ENCODE measurements at places on chromosomes 2 and 18.
A peak's percentile ranks its signal among the peaks of the same experiment; 100 is the strongest.

DNA sequence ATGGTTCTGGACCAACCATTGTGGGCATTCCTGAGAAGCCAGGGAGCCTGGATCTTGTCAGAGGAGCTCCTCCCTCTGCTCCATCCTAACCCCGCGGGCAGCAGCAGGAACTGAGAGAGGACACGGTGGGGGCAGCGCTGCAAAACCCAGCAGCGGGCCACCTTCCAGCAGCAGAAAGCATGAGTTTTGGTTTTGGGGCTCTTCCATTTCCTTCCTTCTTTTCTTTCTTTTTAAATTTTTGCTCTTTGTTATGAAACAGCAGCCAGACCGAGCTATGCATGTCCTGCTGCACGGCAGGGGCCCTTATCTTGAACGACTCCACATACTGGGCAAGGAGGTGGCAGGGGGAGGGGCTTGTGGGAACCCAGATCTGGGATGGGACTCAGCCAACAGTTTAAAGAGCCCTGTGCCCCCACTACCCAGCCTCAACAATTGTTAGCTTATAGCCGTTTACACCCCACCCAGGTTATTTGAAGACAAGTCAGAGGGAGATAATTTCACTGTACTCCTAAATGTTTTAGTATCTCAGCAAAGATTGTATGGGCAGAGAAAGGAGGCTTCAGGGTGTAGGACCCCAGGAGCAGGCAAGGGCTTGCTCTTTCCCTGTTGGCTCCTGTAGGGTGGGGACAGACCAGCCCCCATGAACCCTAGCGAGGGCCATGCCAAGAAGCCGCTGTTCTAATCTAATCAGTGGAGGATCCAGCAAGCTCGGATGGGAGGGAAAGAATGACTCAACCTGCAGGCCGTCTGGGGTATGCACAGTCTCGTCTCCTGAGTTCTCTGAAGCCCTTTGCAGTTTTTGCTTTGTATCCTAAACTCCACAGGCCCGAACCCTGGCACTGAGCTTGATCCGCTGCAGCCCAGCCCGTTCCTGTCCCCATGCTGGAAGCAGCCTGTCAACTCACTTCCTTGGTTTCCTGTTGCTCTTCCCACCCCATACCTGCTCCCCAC lies 75.3 kb downstream of the LRRFIP1 start:
- no peak for DNase-seq

GRCh38 chr2:215249501-215249900 lies 62.4 kb upstream of the ATIC start:
- DNase-seq, result no peak

- DNase-seq, result no peak
Measured at GRCh38 chr18:48837676-48838075, 113.1 kb downstream of the SMAD7 start.

GRCh38 chr2:153519257-153519875 lies 40.8 kb upstream of the RPRM start:
- peak; percentile 22 for DNase-seq

DNA sequence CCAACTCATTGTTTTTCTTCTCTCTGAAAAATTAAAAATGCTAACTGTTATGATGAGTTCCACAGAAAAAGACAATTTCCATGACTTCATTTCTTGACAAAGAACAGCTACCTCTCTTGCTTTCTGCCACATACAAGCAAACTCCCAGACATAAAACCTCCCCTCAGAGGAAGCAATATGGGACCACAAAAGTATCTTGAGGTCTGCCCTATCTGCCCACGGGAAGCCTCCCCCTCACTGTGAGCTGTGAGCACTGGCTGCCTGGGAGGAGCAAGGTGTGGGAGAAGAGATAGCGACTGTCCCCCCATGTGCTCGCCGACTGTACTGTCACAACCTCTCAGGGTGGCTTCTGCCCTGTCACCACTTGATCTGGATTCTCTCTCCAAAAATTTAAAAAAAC lies 69.7 kb upstream of the NRP2 start:
- DNase-seq, result peak; percentile 87

- no peak for DNase-seq
Measured at GRCh38 chr2:147679955-147680531, 164.8 kb upstream of the ACVR2A start.

GRCh38 chr2:25000503-25001324 lies 29.0 kb upstream of the DNAJC27 start:
- no peak for DNase-seq

DNA sequence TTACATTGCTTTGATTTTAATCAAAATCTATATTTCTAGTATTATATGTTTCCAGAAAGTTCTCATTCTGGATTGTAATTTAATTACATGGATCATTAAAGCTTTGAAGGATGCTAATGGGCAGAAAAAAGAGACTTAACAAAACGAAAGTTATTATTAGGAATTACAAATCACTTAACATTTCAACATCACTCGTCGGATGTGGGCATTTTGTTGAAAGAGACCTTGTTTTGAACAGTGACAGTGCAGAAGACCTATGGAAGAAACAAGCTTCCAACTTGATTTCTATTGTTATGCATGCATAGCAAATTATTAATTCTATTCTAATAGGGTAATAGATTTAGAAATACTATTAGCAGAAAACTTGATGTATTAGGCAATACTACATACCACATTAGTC lies 31.4 kb upstream of the DARS1 start:
- DNase-seq, result no peak

DNA sequence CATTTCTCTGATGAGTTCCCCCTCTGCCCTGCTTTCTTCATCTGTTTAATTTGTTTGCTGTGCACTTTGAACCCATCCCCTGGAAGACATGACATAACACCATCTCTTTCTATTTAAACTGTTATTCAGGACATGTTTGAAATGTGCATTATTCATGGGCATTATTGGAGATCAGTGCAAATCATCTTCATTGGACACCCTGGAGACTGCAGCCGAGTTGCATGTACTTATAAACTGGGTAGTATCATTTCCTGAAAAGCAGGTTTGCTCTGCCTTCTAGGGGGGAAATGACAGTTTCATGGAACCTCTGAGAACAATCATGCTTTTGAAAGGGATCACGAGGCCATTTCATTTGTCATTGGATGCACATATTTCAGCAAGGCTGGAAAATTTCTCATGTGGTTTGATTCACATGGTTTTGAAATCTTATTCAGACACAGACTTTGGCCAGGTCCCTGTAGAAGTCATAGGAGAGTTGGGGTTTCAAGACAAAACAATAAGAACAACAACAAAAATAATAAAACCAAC lies 462.8 kb upstream of the MEX3C start:
- DNase-seq, result no peak

DNA sequence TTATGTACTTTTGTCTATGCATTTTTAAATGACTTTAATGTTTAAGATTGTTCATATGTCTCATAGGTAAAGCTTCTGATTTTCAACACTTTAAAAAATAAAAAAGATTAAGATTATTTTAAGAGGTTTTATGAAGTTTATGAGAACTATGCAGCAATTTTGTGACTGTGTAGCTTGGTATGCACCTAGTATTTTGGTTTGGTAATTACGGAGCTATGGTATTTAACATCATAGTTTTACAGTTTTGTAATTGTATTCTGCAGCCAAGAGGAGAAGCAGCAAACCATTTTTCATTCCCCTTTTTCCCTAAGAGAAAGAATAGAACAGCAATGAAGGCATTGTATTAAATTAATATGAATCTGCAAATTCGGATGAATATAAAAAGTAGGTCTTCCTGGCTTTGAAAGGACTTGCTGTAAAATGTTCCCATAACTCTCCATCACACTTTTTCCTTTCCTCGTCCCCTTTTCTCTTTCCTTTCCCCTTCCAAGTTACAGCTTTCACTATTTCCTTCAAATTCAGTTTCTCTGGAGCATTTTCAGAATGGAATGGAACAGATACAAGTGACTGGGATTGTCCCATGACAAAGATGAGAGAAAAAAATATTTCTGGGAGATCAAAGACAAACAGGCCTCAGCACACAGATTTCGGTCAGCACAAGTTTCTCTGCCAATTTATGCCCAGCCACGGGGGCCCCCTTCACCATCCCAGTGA lies 26.1 kb upstream of the PIEZO2 start:
- no peak for DNase-seq

DNA sequence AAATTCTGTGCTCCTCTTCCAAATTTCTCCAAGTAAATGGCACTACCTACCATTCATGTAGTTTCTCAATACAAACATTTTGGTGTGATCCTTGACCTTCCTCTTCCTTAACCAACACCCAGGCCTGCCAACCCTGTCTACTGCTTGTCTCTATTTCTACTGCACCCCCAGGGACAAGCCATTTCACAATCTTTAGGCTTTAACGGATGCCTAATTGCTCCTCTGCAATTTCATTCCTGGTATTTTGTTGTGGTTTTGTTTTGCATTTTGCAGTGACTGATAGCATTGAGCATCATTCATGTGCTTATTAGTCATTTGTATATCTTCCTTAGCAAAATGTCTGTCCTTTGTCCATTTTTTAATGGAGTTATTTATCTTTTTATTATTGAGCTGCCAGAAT lies 10.0 kb downstream of the FAP start:
- DNase-seq, result no peak

- DNase-seq, result no peak
Measured at GRCh38 chr2:177211576-177212105, 953 bp upstream of the HNRNPA3 start.

Measured in T-helper 2 cell treated with Interferon-gamma antibody and Interleukin-4, amounts not matched to agents 5 μg/mL and 100 μg/mL, for 36 hours (primary cell).